ENCODE measurements at places on chromosomes 11 and 22.

GRCh38 chr22:44063462-44064371 lies 39.6 kb downstream of the PARVB start:
- DNase-seq, result no peak

- DNase-seq, result no peak
Observed at GRCh38 chr11:100512475-100512874, 174.6 kb upstream of the ARHGAP42 start.

DNA sequence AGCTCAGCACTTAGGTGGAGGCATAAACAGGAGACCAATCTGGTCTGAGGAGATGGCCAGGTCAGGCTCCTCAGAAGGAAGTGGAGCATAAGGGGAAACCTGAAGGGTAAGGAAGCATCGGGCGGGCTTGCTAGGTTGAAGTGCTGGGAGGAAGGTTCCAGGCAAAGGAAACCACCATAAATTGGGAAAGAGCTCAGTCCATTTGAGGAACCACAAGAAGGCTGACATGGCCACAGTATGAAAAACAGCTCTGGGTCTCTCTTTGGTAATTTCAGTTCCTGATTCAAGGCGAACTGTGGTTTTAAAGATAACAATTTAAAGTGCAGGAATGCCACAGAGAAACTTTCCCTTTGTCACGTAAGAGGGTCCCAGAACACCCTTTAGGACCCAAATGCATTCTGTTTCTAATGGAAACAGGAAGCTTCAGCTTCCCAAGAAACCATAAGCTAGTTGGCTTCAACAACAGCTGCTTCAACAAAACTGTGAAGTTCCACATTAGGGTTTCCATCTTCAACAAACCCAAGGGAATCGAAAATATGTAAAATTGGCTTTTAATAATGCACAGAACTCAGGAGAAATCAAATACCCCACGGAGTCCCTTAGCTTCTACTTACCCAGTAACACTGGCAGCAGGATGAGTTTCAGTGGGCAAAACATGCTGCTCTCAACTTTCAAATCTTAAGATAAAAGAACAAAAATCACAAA lies 10.4 kb downstream of the JAML start:
- no peak for DNase-seq

- DNase-seq, result no peak
Observed at GRCh38 chr11:72735495-72736027, 16.6 kb downstream of the ARAP1 start.

- no peak for DNase-seq
Observed at GRCh38 chr11:89347071-89347470, 144.1 kb downstream of the NOX4 start.

- DNase-seq, result peak; percentile 45
Observed at GRCh38 chr11:118051611-118052461, 25.0 kb upstream of the TMPRSS4 start.

DNA sequence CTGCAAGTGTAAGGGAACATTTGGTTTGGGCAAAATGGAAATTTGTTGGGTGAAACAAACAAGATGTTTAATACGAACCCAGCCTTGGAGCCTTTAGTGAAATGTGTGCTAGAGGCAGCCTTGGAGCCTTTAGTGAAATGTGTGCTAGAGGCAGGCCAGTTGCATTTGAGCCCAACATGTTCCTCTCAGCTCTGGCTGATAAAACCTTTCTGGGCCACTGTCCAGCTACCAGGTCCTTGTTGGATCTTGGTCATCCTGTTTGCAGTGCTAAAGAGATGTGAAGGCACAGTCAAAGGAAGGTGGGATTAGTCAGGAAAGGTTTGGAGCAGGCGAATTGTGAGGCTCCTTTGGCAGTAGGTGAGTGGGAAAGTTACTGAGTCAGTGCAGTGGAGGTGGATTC lies 48.9 kb downstream of the CEP164 start:
- DNase-seq, result no peak

DNA sequence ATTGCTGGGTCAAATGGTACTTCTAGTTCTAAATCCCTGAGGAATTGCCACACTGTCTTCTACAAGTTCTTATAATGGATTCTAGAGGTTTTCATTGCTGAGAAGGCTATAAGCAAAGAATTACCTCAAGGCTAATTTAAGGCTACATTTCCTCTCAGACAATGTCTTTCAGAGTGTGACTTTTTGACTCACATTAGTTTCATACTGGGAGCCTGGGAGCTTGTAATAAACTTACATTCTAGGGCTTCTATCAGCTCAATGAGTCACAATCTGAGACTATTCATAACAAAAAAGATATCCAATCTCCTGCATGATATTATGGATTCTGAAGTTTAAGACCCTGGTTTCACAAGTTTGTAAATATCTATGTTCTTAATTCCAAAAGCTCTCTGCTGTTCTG lies 408.7 kb downstream of the LRRC4C start:
- no peak for DNase-seq
